Esophagus squamous epithelium (tissue), 5 donors: ENCODE measurements at places on chromosomes 4 and X.

DNA sequence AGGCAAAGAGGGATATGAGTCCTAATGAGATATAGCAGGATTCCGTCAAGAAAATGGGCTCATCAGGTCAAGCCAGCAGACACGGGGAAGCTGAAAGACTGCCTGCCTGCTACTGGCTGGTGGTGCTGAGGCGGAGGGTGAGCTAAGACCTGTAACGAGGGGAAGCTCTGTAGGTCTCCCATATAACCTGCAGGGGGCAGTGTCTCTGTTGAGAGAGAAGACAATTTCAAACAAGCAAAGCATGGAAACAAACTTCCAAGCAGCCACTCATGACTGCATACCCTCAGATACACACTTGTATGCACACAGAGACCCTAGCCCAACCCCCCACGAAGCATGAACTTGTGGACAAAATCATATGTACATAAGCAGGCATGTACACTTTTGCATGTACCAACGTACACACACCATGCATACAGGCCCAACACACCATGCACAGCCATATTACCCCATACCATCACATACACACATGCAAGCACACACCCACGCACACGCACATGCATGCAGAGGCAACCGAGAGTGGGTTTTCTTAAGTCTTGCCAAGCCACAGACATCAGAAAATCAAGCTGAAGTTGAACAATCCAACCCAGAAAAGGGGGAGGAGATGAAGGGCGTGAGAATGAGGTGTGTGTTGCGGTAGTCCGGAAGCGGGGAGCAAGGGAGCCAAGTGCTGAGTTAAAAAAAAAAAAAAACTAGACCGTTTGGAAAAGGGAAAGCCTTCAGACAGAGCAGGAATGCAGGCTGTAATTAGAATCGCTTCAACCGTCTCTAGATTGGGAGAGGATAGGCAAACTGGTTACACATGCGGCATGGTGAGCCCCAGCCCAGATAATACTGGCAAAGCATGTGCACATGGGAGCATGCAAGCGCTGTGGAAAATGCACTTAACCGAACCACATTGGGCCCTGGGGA is 71.0 kb downstream of the PJA1 start:
- no peak for DNase-seq

GRCh38 chr4:179182741-179183140 is 1740.5 kb upstream of the AGA start:
- no peak for DNase-seq

- DNase-seq: no peak
Observed at GRCh38 chr4:105277702-105278101, 131.0 kb downstream of the TET2 start.

GRCh38 chr4:41989994-41990364 is 351 bp upstream of the SLC30A9 start:
- DNase-seq: no peak

DNA sequence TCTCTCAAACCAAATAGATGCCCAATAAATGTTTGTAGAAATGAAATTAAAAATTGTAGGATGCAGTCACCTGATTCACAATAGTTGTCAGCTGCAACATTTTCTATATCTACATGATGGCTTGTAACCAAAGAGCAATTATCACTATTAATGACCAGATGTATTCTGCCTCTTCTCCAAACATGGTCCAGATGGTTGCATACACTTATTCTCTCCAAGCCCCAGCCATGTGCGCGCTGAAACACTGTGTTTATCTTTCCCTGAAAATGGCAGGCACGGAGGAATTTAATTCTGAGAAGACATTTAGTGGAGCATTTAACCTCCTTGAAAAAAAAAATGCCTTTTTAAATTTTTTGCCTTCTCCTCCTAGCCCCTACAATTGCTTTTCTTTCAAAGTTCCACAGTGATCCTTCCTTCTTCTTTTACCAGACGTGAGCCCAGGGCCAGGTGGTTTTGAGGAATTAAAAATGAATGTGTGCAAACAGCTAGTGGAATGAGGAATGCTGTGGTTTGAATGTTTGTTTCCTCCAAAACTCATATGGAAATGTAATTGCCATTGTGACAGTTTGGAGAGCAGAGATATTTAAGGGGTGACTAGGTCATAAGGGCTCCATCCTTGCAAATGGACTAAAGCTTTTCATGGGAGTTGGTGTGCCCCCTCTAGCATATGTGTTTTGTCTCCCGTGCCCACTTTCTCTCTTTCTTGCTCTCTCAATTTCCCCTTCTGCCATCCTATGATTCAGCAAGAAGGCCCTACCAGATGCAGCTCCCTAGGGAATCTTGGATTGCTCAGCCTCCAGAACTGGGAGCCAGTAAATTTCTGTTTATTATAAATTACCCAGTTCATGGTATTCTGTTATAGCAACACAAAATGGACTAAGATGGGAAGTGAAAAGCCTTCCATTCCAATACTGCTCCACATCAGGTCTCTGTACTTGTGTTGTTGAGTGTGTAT is 136.0 kb downstream of the GABRB1 start:
- DNase-seq: no peak

DNA sequence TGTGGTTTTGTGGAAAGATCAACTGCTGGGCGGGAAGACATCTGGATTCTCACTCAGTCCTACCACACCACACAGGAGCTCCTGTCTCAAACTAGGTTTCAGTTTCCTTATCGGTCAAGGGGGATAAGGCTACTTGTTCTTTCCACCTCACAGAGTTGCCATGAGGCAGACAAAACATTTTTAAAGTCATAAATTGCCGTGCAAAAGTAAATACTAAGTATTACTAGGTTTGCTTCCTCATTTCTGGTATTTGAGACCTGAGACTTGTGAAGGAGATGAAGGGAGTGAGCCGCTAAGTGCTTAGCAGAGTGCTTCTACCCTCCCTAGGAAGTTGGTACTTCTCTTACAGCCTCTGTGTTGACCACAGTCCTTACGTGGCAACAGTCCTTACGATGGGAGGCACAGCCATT is 1.5 kb downstream of the LAP3 start:
- DNase-seq: no peak

DNA sequence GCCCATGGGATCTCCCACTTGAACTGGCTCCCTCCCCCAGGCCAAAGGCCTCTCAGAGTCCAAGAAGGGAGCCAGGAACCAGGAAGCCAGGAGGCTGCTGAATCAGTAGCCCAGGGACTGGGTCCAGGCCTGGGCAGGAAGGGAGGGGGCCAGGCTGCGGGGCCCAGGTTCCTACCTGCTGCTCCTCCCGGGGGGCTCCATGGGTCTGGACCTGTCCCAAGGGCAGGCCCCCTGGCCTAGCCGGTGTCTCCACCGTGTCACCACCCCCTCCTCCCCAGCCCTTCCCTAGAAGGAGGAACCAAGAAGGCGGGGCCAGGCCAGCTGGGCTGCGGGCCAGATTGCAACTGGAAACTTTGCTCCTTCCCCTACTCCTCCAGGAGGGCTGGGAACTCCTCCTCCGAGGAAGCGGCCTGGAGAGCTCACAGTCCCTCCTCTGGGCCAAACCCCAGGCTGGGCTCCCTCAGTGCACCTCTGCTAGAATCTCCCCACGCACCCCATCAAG is at the start of gene IQSEC2:
Gene IQSEC2 (minus strand): TSS at position 264 of the 502 bp plus-strand sequence.
- DNase-seq: no peak

- DNase-seq: no peak
Observed at GRCh38 chr4:125390126-125390525, 75.4 kb downstream of the FAT4 start.

GRCh38 chr4:28675582-28675981 is 1814.9 kb downstream of the STIM2 start:
- no peak for DNase-seq

DNA sequence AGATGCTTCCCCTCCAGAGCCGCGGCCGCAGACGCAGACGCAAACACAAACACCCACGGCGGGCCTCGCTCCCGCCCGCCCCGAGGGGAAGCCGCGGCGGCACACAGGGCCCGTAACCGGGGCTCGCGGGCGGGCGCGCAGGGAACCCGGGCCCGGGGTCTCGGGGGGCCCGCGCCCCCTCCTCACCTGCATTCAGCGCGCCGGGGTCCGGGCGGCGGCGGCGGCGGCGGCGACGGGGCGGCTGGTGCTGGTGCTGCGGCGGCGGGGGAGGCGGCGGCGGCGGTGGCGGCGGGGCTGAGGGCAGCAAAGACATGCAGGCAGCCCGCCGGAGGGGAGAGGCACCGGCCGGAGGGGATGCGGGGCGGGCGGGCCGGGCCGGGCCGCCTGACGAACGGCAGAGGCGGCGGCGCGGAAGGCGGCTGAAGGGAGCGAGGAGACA is 255 bp upstream of the CNOT6L start:
- DNase-seq: no peak
